ENCODE measurements at places on chromosomes 1 and 21.
A peak's percentile ranks its signal among the peaks of the same experiment; 100 is the strongest.

DNA sequence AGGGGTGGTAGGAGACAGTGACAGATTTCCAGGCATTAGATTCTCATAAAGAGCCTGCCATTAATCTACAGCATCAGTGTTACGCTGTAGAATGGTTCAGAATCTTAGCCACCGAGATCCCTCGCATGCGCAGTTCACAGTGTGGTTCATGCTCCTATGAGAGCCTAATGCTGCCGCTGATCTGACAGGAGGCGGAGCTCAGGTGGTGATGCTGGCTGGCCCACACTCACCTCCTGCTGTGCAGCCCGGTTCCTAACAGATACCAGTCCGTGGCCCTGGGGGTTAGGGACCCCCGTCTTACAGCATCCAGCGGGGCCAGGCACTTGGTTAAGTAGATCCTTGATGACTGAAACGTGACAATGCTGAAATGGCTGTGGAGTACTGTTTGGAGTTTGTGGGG, 163.6 kb upstream of the C1orf21 start:
- no peak for DNase-seq
- H3K27ac ChIP-seq, result no peak overlapping the region
- no peak overlapping the region for H3K4me3 ChIP-seq
- H3K4me1 ChIP-seq, result peaks cover 8% of the 10 kb centered on the region
- H3K27me3 ChIP-seq, result no peaks in the 10 kb centered on the region

- H3K4me1 ChIP-seq, result peaks cover 51% of the 10 kb centered on the region
- peak overlapping the region; percentile 66 for H3K4me3 ChIP-seq
- H3K27me3 ChIP-seq, result no peaks in the 10 kb centered on the region
- H3K27ac ChIP-seq, result peak overlapping the region; percentile 98
- peaks cover 19% of the 10 kb centered on the region for H3K36me3 ChIP-seq
- DNase-seq, result peak; percentile 43
Measured at GRCh38 chr1:10178597-10179405, 31.6 kb upstream of the KIF1B start.

DNA sequence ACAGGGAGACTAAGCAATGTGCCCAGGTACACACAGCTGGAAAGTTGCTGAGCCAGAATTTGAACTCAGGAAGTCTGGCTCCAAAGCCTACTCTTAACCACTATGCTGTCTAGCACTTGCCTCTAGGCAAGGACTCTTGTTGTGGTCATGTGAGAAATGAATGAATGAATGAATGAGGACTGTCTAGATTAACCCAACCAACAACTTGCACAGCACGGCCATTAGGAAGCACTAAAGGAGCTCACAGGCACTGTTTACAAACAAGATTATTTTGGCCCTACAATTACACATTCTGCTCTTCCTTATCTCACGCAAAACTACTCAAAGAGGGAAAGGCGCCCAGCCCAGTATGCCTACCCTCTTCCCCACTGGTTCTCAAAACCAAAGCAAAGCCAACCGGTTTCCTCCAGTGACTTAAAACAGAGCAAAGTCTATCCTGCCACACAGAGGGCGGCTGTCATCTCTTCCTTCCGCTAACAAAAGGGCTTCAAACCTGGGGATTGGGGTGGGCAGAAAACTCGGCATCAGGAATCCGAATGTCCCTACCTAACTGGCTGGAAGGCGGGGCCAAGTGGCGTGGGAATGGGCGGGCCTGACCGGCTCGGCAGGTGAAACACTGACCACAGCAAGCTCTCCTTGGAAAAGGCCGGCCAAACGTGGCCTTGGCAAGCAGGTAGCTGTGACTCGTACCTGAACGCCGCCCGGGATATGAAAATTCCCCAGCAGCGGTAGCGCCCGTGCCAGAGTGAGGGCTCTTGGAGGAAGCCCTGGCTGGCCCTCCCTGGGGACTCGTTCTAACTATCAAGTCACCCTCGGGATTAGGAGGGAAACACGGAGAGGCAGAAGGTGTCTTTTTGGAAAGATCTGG, 948 bp downstream of the STK40 start:
- H3K36me3 ChIP-seq, result no peaks in the 10 kb centered on the region
- no peaks in the 10 kb centered on the region for H3K27me3 ChIP-seq
- no peak overlapping the region for H3K27ac ChIP-seq
- no peak for DNase-seq

DNA sequence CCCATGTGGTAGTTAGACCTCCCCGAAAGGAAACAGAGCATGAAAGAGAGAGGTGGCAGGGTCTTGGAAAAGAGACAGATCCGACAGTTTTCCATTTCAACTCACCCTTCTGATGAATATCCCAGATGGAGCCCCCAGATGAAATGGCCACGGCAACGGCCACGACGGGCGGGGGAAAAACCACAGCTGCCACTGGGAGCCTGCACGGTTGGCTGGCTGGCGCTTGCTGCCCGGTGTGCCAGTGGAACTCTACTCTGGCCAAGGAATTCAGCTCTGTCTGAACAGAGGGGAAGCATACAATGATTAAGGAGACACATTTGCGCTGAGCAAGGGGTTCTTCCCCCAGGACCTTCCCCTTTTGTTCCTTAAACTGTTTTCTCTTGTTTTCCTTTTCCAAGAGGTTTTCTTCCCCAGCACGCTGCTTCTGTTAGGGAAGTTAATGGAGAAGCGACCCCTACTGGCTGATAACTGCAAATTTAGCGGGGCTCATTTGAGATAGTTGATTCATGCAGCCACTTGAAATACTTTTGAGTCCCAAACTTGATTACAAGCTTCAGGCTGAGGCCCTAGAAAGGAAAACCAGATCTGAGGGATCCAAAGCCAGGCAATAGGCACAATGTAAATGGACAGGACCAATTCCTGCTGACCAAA, 1122.5 kb downstream of the NCAM2 start:
- DNase-seq, result no peak
- H3K4me3 ChIP-seq, result no peak overlapping the region

DNA sequence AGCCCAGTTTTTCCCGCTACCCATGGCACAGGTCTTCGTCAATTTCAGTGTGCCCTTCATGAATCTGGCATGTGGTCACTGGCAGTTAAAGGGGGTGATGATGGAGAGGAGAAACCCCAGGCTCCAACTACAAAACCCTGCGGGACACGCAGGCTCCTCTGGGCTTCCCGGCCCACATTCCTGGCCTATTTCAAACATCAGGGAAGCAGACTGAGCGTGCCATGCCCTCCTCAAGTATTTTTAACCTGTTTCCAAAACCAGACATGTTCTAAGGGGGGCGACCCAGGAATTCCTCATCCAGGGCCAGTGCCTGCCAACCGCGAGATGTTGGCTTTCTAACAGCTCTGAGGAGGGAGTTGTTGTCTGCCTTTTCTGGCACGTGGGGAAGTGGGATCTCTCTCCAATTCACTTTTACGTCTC, 85.1 kb downstream of the CAPZB start:
- H3K36me3 ChIP-seq, result peaks cover 3% of the 10 kb centered on the region
- H3K27ac ChIP-seq, result no peak overlapping the region
- no peaks in the 10 kb centered on the region for H3K27me3 ChIP-seq
- no peak overlapping the region for H3K4me3 ChIP-seq

- H3K36me3 ChIP-seq, result peaks cover 2% of the 10 kb centered on the region
- no peak for DNase-seq
- H3K27me3 ChIP-seq, result no peaks in the 10 kb centered on the region
- no peak overlapping the region for H3K4me3 ChIP-seq
- H3K27ac ChIP-seq, result no peak overlapping the region
Measured at GRCh38 chr1:209256766-209257350, 326.7 kb upstream of the CAMK1G start.
